Stimulated activated CD4-positive, alpha-beta T cell treated with anti-CD3 and anti-CD28 coated beads, Interleukin-1b, Interleukin-23, amount 100 ng/mL, for 4 hours (primary cell): ENCODE measurements at places on chromosomes 12 and 14.

GRCh38 chr14:105473677-105474482, 741 bp upstream of the CRIP2 start:
- DNase-seq = peak; percentile 58

- DNase-seq = no peak
Observed at GRCh38 chr12:14113031-14113430, 131.6 kb upstream of the GRIN2B start.

DNA sequence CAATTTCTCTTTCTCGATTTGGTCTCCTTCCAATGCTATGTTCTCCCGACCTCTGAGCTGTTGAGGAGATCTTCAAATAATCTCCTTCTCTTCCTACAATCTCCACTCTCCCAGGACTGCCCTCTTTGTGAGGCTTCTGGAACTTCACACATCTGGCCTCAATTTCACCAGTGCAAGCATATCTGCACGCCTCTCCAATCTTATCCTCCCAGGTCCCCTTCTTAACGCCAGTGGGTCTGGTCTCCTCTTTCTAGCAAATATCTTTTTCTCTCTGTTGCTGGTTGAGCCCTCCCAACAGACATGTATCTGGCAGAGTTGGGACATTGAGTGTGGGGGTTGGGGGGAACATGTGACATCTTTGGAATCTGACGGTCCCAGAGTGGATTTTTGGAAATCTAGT, 17.9 kb downstream of the RTL1 start:
- DNase-seq = no peak

- no peak for DNase-seq
Observed at GRCh38 chr12:6987956-6988553, 17.3 kb downstream of the EMG1 start.

DNA sequence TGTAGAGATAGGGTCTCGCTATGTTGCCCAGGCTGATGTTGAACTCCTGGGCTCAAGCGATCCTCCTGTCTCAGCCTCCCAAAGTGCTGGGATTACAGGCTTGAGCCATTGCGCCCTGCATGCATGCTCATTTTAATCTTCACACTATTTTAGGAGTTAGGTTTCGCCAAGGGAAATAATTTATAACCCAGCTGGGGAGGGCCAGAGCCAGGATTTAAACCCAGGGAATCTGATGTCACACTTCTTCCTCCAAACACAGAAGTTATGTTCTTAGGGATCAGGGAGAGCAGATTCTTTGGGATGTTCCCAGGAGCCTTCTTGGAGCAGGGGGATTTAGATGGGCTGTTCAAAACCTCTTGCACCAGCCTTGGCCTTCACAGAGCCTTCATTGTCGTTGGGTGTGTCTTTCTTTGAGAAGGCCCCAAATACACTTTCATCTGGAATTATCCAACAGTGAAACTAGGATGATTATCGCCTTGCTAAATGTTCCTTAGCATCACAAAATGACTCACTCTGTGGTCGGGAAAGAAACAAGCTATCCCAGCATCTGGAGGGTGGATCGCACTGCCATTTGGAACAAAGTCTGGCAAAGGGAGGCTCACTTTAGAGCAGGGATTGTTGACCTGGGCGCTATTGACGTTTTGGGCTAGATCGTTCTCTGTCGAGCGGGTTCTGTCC, 8.2 kb upstream of the PPP1CC start:
- DNase-seq = no peak

GRCh38 chr12:102061096-102061559, 663 bp downstream of the WASHC3 start:
- DNase-seq = no peak

DNA sequence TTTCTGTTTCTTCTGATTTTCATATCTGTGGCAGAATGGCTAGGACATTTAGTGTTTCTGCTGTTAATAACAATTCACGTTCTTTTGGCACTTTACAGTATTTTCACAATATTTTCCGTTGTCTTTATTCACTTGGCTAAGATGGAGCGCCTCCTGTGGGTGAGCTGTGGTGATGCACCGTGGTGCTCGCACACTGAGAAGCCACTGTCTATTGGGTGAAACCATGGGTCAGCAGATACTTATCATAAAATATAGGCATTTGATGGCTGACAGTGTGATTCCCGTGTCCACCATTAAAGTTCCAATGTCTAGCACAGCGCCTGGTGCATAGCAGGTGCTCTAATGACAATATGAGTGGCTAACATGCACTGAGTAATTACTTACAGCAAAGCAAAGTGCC, 141.8 kb downstream of the VRK1 start:
- DNase-seq = no peak

DNA sequence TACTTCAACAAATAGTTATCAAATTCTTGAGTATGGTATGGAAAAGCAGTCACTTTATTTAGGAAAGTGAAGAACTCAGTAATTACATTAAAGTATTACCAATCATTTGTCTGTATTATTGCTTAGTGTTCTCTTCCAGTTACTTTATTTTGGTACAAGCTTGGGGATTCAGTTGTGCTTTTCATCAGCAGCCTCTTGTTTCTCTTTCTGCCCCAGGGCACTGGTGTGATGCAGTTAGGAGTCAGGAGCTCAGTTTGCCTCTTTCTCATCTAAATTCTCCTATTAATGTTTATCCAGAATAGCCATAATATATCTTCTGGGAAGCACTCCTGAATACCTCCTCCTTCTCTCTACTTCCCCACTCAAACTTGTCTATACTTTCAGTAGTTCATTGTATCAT, 25.7 kb downstream of the PMCH start:
- no peak for DNase-seq

DNA sequence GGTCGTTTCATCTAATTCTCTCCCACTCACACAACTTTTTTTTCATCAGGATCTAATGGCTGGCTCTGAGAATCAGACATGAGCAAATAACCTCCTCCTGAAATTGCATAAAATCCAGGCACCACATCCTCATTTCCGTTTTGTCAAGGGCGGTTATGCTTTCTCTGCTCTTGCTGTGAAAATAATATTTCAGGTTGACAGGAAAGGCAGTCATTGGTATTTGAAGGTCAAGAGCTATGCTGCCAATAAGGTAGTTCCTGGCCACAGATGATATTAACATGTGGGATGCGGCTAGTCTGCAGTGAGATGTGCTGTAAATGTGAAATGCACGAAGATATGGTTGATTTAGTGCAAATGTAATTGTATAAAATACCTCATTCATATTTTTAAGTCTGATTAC, 870.2 kb upstream of the TMEM132C start:
- DNase-seq = no peak

- no peak for DNase-seq
Observed at GRCh38 chr12:116597886-116598285, 38.7 kb downstream of the MAP1LC3B2 start.

DNA sequence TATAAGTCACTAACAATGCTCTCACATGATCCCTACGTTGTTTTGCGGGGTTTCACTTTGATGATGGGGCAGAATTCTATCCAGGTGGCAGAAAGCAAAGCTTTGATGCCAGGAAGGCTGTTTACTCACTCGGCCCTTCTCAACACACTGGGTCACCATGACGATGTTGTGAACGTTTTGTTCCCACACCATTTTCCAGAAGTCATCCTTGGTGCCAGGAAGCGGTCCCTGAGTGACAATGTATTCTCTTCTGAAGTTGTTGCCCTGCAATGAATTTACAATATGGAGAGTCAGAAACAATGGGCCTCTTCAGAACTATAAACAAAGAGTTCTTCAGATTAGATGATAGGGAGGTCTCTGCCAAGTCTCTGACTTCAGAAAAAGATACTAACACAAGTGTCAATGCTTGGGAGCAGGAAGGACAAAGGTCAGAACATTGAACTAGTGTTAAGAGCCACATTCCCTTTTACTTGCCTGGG, 101.3 kb downstream of the PTPRB start:
- no peak for DNase-seq

DNA sequence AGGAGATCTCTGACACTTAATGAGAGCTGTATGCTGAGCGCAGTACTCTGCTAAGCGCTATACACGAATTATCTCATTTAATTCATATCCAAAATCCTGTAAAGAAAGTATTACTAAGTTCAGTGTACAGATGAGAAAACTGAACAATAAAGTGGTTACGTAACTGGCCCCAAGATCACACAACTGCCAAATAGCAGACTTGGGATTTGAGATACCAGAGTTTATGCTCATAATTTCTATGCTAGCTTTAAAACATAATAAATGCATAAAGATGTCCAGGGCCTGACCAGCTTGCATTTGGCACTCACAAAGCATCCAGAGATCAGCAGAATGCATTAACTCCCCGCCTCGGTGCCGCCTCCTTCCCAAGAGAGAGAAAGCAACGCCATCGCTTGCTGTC, 83.2 kb upstream of the PWP1 start:
- no peak for DNase-seq
